Endothelial cell of umbilical vein (primary cell): ENCODE measurements at places on chromosomes 5 and 9. TPM values are rescaled to one million over a fixed set of nuclear protein-coding genes. Genes with fewer than 3 reads are reported as not detected.

TXNDC8 gene
- not detected in 2 replicates for total RNA-seq

- DNase-seq = no peak
- no peaks in the 10 kb centered on the region for H3K36me3 ChIP-seq
- no peak overlapping the region for H3K4me3 ChIP-seq
- no peak overlapping the region for H3K27ac ChIP-seq
- no peaks in the 10 kb centered on the region for H3K4me1 ChIP-seq
- H3K27me3 ChIP-seq = peaks cover 3% of the 10 kb centered on the region
These were observed 174.3 kb downstream of the TRPM3 start for GRCh38 chr9:70947086-70947485.

- no peaks in the 10 kb centered on the region for H3K4me1 ChIP-seq
- H3K27me3 ChIP-seq = no peaks in the 10 kb centered on the region
- no peaks in the 10 kb centered on the region for H3K36me3 ChIP-seq
- DNase-seq = no peak
- H3K4me3 ChIP-seq = no peak overlapping the region
These were observed 145.4 kb upstream of the MTAP start for GRCh38 chr9:21656776-21657674.

DNA sequence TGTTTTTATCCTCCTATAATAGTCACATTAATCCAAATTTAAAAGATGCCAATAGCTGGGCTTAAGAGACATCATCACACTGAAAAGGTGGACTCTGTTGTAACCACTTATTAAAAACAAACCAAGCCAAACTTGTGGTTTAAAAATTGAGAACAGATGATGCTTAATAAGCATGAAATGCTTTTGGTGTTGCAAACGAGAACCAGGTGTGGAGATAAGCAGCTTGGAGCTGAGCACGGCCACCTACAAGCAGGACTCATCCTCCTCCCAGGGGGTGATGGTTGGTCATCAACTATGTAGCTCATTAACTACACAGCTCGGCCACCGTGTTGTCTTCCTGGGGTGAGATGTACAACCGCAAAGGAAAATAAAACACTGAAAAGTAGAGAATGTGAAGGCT is 154.4 kb downstream of the NPR3 start:
- no peaks in the 10 kb centered on the region for H3K27me3 ChIP-seq
- no peaks in the 10 kb centered on the region for H3K4me1 ChIP-seq
- no peak overlapping the region for H3K27ac ChIP-seq
- DNase-seq = no peak
- no peaks in the 10 kb centered on the region for H3K36me3 ChIP-seq

DNA sequence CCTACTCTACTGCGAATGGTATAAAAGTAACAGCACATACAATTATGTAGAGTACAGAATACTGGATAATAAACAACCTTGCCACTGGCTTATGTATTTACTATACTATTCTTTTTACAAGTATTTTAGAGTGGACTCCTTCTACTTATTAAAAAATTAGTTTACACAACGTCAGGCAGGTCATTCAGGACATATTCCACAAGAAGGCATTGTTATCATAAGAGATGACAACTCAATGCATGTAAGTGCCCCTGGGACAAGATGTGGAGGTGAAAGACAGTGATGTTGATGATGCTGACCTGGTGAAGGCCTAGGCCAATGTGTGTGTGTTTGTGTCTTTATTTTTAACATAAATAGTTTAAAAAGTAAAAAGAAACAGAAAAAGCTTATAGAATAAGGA is 421.7 kb downstream of the CDH12 start:
- no peak overlapping the region for H3K4me3 ChIP-seq
- no peaks in the 10 kb centered on the region for H3K4me1 ChIP-seq
- no peaks in the 10 kb centered on the region for H3K27me3 ChIP-seq
- H3K27ac ChIP-seq = no peak overlapping the region
- no peak for DNase-seq
- H3K36me3 ChIP-seq = no peaks in the 10 kb centered on the region

NR4A3 gene
- total RNA-seq = 0.22 and 0.23 TPM in 2 replicates

SOX30 gene
- total RNA-seq = not detected in 2 replicates

GRCh38 chr5:129973716-129974426 is 69.6 kb downstream of the CHSY3 start:
- no peaks in the 10 kb centered on the region for H3K27me3 ChIP-seq
- no peak overlapping the region for H3K4me3 ChIP-seq
- no peaks in the 10 kb centered on the region for H3K36me3 ChIP-seq
- no peak for DNase-seq
- H3K27ac ChIP-seq = no peak overlapping the region

DNA sequence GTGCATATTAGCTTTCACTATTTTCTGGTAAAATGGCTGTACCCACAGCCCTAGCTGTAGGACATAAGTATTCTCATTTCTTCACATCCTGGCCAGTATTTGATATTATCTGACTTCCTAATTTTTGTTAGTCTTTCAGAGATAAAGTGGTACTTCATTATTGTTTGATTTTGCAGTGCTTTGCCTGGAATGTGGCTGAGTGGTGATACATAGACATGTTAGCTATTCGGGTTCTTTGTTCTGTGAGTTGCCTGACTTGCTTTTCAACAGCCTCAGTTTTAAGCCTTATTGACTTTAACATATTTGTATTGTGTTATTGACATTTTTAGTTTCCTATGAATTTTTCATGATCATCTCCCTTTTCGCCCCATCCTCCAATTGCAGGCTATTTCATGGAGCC is 161.1 kb downstream of the GABBR2 start:
- no peaks in the 10 kb centered on the region for H3K27me3 ChIP-seq
- no peak overlapping the region for H3K27ac ChIP-seq
- DNase-seq = no peak
- no peaks in the 10 kb centered on the region for H3K36me3 ChIP-seq
- H3K4me3 ChIP-seq = no peak overlapping the region

DNA sequence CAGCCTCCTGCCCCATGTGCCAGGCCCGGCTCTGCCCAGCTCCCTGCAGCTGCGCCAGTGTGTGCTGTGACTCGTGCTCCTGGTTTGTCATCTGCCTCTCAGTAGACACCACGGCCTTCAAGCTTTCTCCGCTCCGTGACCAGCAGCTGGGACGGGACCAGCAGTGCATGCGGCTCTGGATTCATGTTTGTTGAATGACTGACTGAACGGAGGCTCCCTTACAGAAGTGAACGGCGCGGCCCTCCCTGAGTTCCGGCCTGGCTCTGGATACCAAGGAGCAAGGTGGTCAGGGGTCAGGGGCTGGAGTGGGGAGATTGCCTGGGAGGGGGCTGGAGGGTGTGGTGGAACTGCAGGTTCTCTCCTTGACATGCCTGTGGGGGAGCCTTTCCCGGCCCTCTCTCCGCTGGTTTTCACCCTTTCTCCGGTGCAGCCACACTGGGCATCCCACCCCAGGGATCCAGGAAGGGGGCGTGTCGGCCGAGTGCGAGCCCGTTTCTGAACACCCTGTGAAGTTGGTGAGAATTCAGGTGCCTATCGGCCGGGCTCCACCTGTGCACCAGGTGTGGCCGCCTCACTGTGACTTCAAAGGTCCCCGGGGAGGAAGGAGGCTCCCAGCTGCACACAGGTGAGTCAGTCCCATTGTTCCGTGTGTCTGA is 11.1 kb upstream of the CEP72 start:
- no peak overlapping the region for H3K4me3 ChIP-seq
- H3K27me3 ChIP-seq = peaks cover 22% of the 10 kb centered on the region
- DNase-seq = no peak
- H3K4me1 ChIP-seq = no peaks in the 10 kb centered on the region

- peaks cover 19% of the 10 kb centered on the region for H3K4me1 ChIP-seq
- no peaks in the 10 kb centered on the region for H3K27me3 ChIP-seq
- H3K27ac ChIP-seq = peak overlapping the region; percentile 4
- peaks cover 16% of the 10 kb centered on the region for H3K36me3 ChIP-seq
These were observed 198.6 kb downstream of the TRIO start for GRCh38 chr5:14341571-14342230.

NPR3 gene
- 0.37 and 0.53 TPM in 2 replicates for total RNA-seq

GRCh38 chr5:15834596-15835245 is 334.7 kb downstream of the FBXL7 start:
- no peaks in the 10 kb centered on the region for H3K36me3 ChIP-seq
- H3K4me1 ChIP-seq = peaks cover 24% of the 10 kb centered on the region
- peak overlapping the region; percentile 79 for H3K27ac ChIP-seq
- no peak overlapping the region for H3K4me3 ChIP-seq
- peak; percentile 94 for DNase-seq

GABRA1 gene
- total RNA-seq = not detected in 2 replicates

DNA sequence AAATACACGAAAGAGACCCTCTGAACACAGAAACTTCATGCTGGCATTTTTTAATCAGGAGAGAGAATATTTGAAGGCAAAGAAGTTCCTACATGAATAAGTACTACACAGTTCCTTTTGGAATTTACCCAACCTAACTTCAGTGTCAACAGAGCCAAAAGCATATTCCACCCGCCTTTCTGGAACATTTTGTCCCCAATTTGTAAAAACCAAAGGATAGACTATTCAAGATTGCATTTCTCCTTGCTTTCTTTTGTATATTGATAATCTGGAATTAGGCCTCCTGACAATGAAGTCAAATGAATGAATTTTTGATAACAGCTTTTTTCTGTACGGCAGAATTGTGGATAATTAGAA is 39.4 kb upstream of the TRAF1 start:
- no peak overlapping the region for H3K4me3 ChIP-seq
- no peaks in the 10 kb centered on the region for H3K4me1 ChIP-seq
- no peak for DNase-seq
- H3K36me3 ChIP-seq = no peaks in the 10 kb centered on the region
- no peak overlapping the region for H3K27ac ChIP-seq

GRCh38 chr5:80711938-80712337 is 57.2 kb upstream of the DHFR start:
- H3K4me3 ChIP-seq = no peak overlapping the region
- DNase-seq = no peak
- H3K36me3 ChIP-seq = no peaks in the 10 kb centered on the region
- peaks cover 6% of the 10 kb centered on the region for H3K4me1 ChIP-seq

CLK4 gene
- 19.2 and 19.5 TPM in 2 replicates for total RNA-seq

GRCh38 chr5:179819296-179820126 is 1.2 kb upstream of the SQSTM1 start:
- H3K27ac ChIP-seq = peak overlapping the region; percentile 96
- peaks cover 37% of the 10 kb centered on the region for H3K4me1 ChIP-seq
- no peak overlapping the region for H3K4me3 ChIP-seq
- peak; percentile 83 for DNase-seq
- H3K36me3 ChIP-seq = peaks cover 18% of the 10 kb centered on the region
- H3K27me3 ChIP-seq = no peaks in the 10 kb centered on the region

BHMT gene
- total RNA-seq = not detected in 2 replicates

SPATA31A1 gene
- total RNA-seq = not detected in 2 replicates

- H3K36me3 ChIP-seq = no peaks in the 10 kb centered on the region
- H3K27me3 ChIP-seq = no peaks in the 10 kb centered on the region
These were observed 23.8 kb downstream of the SVEP1 start for GRCh38 chr9:110555551-110556331.

SLC1A3 gene
- total RNA-seq = 0.44 TPM in 1 of 2 replicates, not detected in the other

DNA sequence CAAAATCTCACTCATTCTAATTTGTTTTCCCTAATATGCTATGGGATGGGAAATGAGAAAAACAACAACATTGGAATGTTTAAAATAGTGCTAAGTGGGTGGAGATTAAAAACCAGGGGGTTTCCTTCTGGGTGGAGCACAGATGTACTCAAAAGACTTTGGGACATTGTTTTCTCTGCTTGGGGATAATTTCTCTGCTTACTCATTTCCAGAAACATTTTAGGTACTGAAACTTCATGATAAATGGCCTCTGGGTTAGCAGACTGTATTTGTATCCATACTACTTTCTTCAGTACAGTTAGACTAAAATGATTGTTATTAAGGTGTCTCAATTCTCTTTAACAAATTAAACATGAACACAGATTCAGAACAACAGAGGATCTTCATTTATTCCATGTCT is 17.4 kb downstream of the ELOVL7 start:
- no peaks in the 10 kb centered on the region for H3K36me3 ChIP-seq
- peaks cover 8% of the 10 kb centered on the region for H3K27me3 ChIP-seq

DNA sequence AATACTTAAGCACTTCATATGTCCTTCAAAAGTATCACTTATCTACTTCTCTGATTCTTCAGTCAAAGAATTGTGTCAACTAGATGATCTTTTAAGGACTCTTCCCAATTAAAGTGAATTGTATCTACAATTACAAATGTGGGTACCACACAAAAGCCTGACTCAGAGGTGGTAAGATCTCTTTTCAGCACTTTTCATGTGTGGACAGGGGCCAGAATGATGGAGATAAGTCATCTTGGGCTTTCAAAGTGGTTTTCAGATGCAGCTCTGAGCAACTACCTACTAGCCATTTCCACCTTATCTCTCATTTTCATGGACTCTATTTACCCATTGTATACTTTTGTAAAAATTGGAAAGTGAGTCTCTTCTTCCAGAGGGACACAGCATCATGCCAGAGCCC is 8.4 kb downstream of the COX7C start:
- H3K36me3 ChIP-seq = peaks cover 5% of the 10 kb centered on the region
- no peak overlapping the region for H3K4me3 ChIP-seq
- H3K27me3 ChIP-seq = peaks cover 3% of the 10 kb centered on the region
- H3K27ac ChIP-seq = no peak overlapping the region

DNA sequence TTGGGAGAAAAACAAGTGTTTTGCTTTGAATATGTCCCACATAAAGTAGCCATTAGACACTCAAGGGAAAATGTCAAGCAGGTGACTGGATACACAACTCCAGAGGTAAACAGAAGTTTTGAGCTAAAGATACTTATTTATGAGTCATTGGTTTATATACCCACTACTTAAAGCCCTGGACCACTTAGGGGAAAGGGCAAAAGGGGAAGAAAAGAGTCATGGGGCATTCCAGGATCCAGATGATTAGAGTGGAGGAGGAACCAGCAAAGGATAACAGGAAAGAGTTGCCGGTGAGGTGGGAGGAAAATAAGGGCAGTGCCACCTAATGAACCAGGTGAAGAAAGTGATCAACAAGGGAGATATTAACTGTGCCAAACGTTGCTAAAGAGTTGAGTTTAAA is 254.2 kb upstream of the NR4A3 start:
- H3K4me1 ChIP-seq = no peaks in the 10 kb centered on the region
- DNase-seq = no peak
- H3K27ac ChIP-seq = no peak overlapping the region

PCDHGA9 gene
- total RNA-seq = 3.5 and 3.9 TPM in 2 replicates

DNA sequence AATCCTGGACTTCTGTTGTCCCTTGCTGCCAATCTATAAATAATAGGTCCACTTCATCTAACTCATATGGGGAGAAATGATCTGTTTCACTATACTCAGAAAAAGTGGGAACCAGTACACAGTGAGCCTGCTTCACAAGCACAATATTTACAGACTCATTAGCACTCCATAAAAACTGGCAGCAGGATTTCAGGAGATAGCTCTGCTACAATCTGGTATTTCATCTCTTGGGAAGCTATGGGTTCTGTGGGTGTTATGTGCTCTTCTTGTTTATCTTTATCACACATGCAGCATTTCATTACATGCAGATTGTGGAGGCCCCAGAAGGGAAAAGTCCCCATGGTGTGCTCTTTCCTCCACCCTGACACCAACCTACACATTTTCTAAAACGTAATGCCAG is 33.2 kb downstream of the UGT3A2 start:
- H3K4me1 ChIP-seq = no peaks in the 10 kb centered on the region
- no peak overlapping the region for H3K27ac ChIP-seq
- H3K36me3 ChIP-seq = no peaks in the 10 kb centered on the region
- H3K27me3 ChIP-seq = no peaks in the 10 kb centered on the region
- no peak overlapping the region for H3K4me3 ChIP-seq

GRCh38 chr9:73020877-73021276 is 68.0 kb upstream of the ALDH1A1 start:
- no peaks in the 10 kb centered on the region for H3K27me3 ChIP-seq
- no peaks in the 10 kb centered on the region for H3K36me3 ChIP-seq
- H3K4me3 ChIP-seq = no peak overlapping the region
- peaks cover 20% of the 10 kb centered on the region for H3K4me1 ChIP-seq
- no peak for DNase-seq

C9orf50 gene
- total RNA-seq = not detected in 2 replicates
